Stimulated activated CD4-positive, alpha-beta T cell treated with anti-CD3 and anti-CD28 coated beads, Interleukin-4, amount 100 ng/mL, for 1 hour (primary cell): ENCODE measurements at places on chromosomes 16 and 17.

GRCh38 chr17:41065829-41066624 is at the start of gene KRTAP2-4:
KRTAP2-4 (minus strand) TSS chr17:41065879; CDS start chr17:41065845, 34 bp downstream.
- no peak for DNase-seq

- DNase-seq, result no peak
Observed at GRCh38 chr17:67813803-67814180, 11.5 kb upstream of the BPTF start.

GRCh38 chr17:36880268-36880905 is 56.9 kb upstream of the LHX1 start:
- DNase-seq, result no peak

DNA sequence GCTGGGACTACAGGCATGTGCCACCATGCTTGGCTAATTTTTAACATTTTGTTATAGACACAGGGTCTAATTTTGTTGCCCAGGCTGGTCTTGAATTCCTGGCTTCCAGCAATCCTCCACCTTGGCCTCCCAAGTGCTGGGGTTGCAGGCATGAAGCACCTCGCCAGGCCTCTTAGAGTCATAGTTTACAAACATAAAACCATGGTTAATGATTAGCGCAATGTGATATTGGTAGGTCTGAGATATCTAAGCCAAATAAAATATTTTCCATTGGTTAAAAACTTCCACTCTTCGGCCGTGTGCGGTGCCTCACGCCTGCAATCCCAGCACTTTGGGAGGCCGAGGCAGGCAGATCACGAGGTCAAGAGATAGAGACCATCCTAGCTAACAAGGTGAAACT is 16.6 kb downstream of the TXNDC11 start:
- DNase-seq, result no peak

DNA sequence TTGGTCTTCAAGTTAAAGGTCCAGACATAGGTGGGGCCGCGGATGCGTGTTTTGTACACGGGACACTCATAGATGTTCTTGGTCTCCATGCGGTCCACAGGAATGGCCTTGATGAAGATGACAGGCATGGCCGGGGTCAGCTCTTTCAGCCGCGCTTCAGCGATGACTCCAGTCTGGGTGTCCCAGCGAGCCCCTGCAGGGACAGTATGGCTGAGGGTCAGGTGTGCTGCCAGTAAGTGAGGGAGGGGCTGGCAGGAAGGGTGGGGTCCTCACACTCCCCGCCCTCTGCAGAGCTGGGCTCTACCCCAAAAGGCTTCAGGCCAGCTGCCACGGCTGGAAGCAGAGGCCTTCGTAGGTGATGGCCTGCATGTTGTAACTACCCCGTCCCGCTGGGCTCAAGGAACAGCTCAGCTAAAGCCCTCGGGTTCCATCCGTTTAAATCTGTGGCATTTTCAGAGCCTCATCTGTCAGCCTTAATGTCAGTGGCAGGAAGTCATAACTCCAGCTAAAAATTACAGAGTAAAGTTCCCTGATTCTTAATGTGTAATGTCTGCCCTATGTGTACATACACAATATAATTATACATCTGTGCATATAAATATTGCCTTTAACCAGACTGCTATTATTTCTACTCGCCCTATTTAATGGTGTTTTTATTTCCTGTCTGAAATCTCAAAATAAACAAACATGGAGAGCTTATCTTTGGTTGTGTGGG is 45.7 kb downstream of the PGS1 start:
- no peak for DNase-seq

DNA sequence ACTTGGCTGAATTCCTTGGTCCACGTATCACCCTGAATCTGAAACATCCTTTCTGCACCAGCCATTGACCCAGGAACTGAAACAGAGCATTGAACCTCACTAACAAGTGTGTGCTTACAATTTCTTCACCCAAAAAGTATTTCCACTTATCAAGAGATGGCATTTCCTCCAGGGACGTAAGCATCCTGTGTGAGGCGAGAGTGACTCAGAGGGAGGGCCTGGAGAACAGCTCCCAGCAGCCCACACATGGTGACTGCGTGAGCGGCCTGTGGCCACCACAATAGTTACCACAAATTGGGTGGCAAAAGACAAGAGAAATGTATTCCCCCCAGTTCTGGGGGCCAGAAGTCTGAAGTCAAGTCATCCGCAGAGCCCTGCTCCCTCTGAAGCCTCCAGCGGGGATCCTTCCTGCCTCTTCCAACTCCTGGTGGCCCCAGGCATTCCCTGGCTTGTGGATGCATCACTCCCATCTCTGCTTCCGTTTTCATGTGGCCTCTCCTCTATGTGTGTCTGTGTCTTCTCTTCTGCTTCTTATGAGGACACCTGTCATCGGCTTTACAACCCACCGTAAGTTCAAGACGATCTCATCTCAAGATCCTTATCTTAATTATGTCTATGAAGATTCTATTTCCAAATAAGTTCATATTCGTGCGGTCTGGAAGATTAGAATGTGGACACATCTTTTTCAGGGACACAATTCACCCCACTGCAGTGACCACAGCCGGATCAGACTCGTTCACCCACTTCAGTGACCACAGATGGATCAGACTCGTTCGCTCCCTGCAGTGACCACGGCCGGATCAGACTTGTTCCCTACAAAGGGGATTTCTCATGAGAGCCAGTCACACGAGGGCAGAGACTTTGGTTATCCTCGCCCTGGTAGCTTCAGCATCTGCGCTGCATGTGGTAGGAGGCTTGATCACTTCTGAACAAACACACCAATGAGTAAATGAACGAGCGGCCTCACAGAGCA is 122.6 kb upstream of the FOXF1 start:
- DNase-seq, result no peak

GRCh38 chr17:34367486-34368195 is 4.6 kb upstream of the CCL1 start:
- DNase-seq, result no peak

GRCh38 chr16:8764525-8765250 is 32.8 kb downstream of the TMEM186 start:
- no peak for DNase-seq

DNA sequence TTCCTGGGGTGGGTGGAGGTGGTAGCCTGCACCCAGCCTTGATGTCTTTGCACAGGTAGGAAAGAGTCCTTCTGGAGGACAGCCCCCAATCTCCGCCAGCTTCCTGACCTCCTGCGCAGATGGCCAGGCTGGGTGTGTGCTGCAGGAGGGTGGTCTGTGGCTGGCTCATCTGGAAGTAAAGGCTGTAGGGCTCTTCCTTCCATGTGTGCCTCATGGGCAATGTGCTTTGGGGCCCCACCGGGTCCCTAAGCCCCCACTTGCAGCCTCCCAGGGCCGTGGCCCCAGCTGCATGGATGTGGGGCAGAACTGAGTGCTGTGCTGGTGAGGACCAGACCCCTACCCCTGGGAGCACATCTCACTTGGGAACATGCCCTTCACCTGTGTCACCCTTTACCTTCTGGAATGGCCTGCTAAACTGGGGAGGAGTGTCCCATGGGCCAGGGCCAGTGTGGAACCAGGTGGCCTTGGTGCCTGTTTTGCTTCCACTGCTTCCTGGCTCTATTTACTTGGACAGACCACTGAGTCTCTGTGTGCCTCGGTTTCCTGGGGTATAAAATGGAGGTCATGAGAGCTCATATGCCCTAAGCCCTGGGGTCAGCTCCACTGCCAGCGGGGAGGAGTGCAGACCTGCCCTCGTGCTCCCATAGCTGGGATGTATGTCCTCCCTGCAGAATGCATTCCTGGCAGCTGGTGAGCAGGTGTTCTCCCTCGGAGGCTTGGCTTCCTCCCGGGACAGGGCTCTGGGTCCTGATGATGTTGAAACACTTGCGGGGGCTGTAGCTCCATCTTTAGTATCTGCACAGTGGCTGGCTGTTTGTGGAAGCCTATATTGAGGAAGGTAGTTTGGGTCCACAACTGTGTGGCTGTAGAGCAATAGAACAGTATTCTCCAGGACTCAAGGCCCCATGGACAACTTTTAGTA is 18.0 kb downstream of the MPRIP start:
- DNase-seq, result no peak

GRCh38 chr17:82946081-82946480 is 106.3 kb upstream of the ZNF750 start:
- DNase-seq, result no peak
